Psoas muscle (tissue), 8 donors: ENCODE measurements at places on chromosomes 2 and 18. TPM values are rescaled to one million over a fixed set of nuclear protein-coding genes. Genes with fewer than 3 reads are reported as not detected.
A peak's percentile ranks its signal among the peaks of the same experiment; 100 is the strongest.

- DNase-seq = no peak
Measured at GRCh38 chr2:72140621-72140960, 7.1 kb downstream of the CYP26B1 start.

- no peak for DNase-seq
Measured at GRCh38 chr2:67917332-67918054, 145.3 kb downstream of the C1D start.

GRCh38 chr2:158413581-158413980, 43.0 kb downstream of the CCDC148 start:
- DNase-seq = no peak

GRCh38 chr18:57427429-57428201, 7.6 kb upstream of the ONECUT2 start:
- no peak for DNase-seq

GRCh38 chr18:48391868-48392267, 17.3 kb downstream of the ZBTB7C start:
- no peak for DNase-seq

GRCh38 chr2:3222636-3223035, 155.0 kb downstream of the EIPR1 start:
- no peak for DNase-seq

DNA sequence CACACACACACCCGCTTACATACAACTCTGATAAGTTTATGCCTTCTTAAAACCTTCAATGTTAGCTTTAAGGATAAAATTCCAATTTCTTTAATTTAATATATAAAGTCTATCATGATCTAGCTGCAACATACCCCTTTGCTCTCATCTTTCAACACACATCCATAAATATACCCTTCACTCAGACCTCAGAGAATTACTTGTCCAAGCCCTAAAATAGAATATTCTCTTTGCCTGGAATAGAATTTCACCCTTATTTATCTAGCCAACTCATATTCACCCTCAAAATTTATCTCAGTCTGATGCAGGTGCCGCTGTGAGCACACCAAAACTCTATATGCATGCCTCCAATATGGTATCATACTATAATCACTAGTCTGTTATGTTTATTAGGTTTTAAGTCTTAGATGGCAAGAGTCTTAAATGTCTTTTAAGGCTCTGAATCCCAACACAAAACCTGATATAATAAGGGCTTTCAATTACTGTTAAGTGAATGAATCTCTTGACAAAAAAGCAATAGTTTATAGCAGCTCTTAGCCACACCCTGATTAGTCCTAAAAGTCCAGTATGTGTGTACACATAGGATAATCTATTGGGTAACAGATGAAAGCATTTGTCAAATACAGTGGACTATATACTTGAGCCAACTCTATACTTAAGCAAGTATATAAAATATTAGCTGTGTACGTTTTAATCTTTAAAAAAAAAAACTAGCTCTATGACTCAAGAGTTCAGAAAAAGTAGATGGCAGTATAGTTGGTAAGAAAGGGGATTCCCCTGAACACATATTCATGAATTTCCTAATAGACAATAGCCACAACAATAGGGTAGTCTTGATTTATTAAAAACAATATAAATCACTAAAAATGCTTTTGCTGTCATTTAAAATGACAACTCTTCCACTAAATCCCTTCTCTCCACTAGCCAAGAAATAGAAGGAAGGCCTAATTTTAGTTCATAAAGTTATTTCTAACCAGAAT, 144.5 kb downstream of the EXOC6B start:
- DNase-seq = no peak

DNA sequence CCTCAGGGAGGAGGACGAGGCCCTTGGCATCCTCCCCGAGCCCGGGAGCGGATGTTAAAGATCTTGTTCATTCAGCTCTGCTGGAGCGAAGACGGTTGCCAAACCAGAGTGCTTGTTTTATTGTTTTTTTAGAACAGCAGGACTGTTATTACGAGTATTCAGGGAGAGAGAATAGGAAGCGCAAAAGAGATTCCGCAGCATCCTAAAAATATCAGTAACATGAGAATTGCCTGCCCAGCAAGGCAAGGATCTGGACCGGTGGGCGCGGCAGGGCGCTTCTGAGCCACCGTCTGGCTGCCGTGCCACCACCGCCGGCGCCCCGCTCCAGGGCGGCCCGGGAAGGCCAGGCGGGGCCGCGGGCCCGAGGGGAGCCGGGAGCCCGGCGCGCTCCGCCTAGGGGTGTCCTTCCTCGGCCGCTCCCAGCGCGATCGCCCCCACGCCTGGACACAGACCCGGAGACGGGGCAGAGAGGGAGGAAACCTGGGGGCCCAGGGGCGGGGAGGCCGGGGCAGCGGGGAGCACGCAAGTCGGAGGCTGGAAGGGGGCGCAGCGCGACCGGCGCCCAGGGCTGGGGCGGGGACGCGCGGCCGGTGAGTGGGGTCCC, 843 bp downstream of the CYS1 start:
- peak; percentile 55 for DNase-seq

GRCh38 chr2:202638721-202639120, 4.0 kb downstream of the FAM117B start:
- no peak for DNase-seq

- no peak for DNase-seq
Measured at GRCh38 chr2:140502951-140503630, 1627.7 kb downstream of the LRP1B start.

GRCh38 chr2:204325468-204325867, 219.8 kb upstream of the PARD3B start:
- no peak for DNase-seq

- DNase-seq = no peak
Measured at GRCh38 chr2:95530734-95531133, 46.2 kb upstream of the TRIM43B start.

DNA sequence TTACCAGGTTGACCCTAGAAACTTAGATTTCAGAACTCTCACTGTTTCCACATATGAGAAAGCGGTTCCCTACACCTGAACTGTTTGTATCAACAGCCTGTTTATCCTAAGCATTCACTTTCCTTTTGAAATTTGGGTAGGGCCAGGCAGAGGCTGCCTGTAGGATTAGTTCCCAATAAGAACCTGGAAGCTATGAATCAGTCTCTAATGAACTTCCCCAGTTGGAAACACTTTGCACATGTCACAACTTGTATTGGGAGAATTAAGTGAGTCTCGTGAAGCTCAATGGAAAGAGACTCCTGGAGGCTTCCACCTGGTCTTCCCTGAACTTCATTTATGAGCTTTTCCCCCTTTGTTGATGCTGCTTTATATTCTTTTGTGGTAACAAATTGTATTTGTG, 486.6 kb upstream of the HS6ST1 start:
- no peak for DNase-seq

GRCh38 chr2:236180076-236180816, 12.1 kb upstream of the GBX2 start:
- DNase-seq = no peak

GRCh38 chr2:29703336-29703735, 218.1 kb downstream of the ALK start:
- DNase-seq = no peak

- no peak for DNase-seq
Measured at GRCh38 chr2:233990261-233990798, 60.2 kb upstream of the SPP2 start.

DNA sequence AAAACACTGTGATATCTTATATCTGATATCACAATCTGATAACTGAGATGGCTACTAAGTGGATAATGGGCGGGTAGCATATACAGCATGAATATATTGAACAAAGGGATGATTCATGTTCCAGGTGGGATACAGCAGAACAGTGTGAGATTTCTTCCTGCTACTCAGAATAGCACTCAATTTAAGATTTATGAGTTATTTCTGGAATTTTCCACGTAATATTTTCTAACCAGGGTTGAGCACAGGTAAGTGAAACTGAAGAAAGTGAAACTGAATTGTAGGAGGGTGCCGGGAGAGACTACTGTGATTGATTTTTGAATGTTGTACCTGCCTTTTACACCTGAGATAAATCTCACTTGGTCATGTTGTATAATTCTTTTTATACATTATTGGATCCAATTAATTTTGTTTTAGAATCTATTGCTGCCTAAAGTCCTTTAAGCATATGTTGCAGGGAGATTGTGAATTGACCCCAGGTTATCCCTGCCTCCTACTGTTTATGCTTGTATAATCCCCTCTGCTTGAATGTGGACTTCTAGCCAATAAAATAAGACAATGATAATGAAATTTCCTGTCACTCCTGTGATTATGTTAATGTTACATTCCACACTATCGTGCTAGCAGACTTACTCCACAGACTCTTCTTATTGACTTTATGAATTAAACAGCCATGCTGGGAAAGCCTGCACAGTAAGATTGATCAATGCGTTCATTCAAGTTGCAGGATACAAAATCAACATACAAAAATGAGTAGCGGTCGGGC, 67.6 kb upstream of the RBBP8 start:
- DNase-seq = no peak

DNA sequence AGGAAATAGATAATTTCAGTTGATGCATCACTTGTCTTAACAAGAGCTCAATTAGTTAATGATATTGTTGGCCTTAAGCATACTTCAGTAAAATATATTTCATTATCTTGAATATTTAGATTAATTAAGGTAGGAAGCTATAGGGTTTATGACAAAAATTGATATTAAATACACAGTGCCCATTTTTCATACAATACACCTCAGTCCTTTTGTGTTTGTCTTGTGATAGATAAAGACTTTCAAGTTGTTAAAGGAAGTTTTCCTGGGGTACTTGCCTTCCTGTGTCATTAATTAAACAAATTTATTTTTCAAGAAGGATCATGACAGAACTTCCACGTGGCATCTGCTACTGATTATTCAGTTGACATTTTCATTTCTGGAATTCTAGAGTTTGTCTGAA, 420.5 kb downstream of the MTX2 start:
- DNase-seq = no peak

DNA sequence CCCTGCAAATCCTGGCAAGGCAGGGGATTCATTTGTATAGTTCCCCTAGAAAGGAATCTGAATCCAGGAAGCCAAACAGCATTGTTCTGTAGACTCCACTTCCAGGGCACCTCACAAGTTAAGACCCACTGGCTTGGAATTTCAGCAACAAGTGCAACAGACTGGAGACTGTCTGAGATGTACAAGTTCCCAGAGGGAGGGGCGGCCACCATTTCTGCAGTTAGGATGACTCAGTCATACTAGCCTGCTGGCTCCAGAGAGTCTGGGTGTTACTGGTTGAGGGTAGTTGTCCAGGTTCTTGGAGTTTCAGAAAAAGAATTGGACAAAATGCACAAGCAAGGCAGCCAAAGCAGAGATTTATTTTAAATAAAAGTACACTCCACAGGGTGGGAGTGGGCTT, 384.2 kb downstream of the DSC3 start:
- DNase-seq = no peak

- DNase-seq = no peak
Measured at GRCh38 chr2:116819355-116819754, 995.1 kb upstream of the DDX18 start.

GRCh38 chr2:219541611-219542180, 1.9 kb downstream of the CHPF start:
- DNase-seq = peak; percentile 87

DNA sequence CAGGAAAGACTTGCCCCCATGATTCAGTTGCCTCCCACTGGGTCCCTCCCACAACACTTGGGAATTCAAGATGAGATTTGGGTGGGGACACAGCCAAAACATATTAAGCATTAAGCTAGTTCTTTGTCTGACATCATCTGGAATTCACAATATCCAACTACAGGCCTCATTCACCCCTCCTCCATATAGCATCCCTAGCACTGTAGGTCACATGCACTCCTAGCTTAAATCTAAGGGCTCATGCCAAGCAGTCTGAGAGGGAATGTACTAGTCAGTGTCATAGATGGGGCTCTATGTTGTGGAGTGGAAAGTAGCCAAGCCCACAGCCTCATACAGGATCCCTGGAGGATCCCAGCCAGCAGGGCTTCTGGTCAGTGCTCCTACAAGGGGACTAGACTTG, 92.1 kb downstream of the IRS1 start:
- DNase-seq = no peak

DNA sequence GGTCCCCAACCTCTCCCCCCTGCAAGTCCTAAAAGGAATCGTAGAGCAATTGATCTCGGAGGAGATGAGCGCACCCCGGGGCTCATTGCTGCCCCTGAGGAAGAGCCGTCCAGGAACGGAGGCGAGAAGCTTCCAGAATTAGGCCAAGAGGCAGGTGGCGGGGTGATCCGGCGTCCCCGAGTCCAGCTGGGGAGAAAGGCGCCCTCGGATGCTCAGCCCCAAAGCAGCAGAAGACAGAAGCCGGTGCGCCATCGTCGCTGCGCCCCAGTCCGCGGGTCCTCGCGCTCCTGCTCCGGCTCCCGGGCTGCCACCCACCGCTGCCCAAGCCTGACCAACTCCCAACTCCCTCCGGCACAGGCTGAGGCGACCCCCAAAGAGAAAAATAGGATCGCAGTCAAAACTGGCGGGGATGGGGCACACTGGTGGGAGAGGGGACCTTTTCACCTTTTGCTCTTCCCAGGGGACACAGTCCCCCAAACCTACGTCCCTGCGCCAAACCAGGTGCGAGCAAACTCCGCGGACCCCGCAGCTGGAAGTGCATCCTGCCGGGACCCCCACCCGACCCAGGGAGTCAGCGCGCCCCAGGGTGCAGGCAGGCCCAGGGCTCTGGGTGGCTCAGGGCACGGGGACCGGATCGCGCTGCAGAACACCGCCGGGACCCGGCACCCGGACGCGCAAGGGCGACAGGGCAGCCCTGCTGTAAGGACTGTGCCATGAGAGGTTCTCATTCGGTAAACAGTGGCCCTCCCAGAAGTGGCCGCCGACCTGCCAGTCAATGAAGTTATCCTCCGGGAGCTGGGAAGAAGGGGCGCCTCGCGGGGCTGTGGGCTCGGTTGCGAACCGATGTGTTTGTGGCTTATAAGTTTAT, 8.4 kb upstream of the MEIS1 start:
- DNase-seq = peak; percentile 45

GRCh38 chr2:48369971-48370370, 160.0 kb upstream of the STON1 start:
- DNase-seq = no peak

- DNase-seq = no peak
Measured at GRCh38 chr2:234978466-234979203, 26.8 kb downstream of the SH3BP4 start.

- DNase-seq = no peak
Measured at GRCh38 chr2:119255760-119256581, 32.3 kb downstream of the STEAP3 start.

Gene GCFC2
- 14.2 TPM for polyA plus RNA-seq

Gene DSG1
- polyA plus RNA-seq = not detected

Gene SCN3A
- polyA plus RNA-seq = 0.65 TPM

Gene PHOSPHO2
- 7.5 TPM for polyA plus RNA-seq

Gene HOXD4
- 1.1 TPM for polyA plus RNA-seq

Gene CRACDL
- polyA plus RNA-seq = 1.9 TPM

Gene C2orf15
- 0.05 TPM for polyA plus RNA-seq

Gene TPO
- polyA plus RNA-seq = 3.8 TPM

Gene STARD6
- polyA plus RNA-seq = not detected

Gene ADAM23
- 0.89 TPM for polyA plus RNA-seq

Gene NR4A2
- polyA plus RNA-seq = 1.4 TPM

Gene DES
- polyA plus RNA-seq = 8,143 TPM

Gene NEU2
- not detected for polyA plus RNA-seq

Gene MROH2A
- polyA plus RNA-seq = not detected
